ENCODE measurements at places on chromosomes 11 and 22. TPM values are rescaled to one million over a fixed set of nuclear protein-coding genes. Genes with fewer than 3 reads are reported as not detected.

Gene GRIK4
- total RNA-seq: not detected

Gene HIC2
- 4.2 TPM for total RNA-seq

Gene C11orf86
- total RNA-seq: not detected

DNA sequence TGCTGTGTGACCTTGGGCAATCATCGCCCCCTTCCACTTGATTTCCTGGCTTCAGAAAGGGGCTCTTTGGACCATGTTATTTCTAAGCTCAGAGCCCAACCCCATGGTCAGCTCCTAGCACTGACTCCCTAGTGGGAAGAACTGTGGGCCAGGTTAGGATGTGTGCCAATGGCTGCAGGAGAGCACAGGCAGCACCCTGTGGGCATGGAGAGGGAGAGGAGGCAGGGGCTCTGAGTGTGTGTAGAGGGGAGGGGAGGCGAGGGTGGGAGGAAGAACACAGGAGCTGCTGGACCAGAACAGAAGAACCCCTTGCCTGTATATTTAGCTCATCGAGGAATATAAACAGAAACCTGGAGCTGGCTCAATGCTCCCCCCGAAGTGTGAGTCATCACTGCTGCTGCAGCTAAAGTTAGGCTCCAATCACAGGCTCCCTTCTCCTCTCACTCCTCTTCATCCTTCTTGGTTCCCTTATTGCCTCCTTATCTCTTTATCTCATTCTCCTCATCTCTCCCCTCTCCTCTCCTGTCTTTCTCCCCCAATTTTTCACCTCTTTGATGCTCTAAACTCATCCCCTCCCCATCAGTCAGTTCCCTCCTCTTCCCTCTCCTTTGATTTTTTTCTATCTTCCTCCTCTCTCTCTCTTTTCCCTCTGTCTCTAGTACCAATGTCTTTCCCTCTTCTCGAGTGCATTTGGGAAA, 14.5 kb upstream of the RPS19BP1 start:
- DNase-seq: no peak

DNA sequence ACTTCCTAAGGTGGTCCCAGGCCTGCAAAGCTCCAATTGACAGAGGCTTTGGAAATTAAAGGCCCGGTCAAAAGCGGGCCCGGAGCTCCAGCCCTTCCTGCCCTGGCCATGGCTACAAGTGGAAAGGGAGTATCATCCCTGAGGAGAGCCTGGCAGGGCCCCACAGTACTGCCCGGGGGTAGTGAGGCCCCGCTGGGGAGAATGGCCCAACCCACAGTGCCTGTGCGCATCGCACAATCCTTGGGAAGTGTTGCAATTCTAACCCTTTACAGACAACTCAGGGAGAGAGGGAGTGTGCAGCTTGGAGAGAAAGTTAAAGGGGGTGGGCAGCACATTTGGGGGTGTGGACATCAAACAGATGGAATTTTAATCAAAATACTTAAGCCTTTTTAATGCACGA, 3.6 kb downstream of the CACNG2 start:
- DNase-seq: no peak

GRCh38 chr11:73555615-73556014, 42.3 kb downstream of the FAM168A start:
- DNase-seq: no peak

DNA sequence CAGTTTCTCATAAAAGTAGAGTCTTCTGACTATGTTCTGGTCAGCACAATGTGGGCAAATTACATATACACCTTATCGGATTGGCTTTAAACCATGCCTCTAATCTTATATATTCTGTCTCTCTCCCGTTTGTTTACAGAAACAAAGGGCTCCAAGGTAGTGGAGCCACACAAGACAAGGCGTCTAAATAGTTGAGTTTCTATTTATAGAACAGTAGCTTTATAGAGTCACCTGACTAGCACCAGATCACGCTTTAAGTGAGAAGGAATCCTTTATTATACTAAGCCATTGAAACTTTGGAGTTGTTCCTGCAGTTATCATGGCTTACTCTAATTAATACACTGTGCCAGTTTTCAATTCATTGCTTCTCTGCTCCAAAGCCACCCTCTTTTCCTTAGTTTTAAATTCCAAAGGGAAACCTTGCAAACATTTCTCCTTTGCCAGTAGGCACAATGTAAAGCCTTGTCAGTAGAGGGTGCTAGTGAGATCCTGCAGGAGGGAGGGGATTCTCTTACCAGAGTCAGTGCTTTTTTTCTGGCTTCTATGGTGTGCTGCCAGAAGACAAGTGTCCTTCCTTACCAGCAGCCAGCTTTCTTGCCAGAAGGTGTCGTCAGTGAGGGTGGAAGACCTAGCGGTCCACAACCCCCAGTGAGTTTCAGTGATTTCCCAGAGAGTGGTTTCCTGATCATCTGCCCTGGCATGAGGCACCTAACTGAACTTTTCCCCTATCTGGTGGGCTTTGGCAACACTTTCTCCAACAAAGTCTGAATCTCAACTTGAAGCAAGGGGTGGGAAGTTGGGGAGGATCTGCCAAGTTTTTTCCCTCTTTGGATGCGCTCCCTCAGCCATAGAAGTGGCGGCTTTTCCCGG, 71.7 kb downstream of the RAB38 start:
- peak; percentile 51 for DNase-seq

- no peak for DNase-seq
These were observed 86.8 kb upstream of the CHORDC1 start for GRCh38 chr11:90309693-90310092.

Data from activated CD4-positive, alpha-beta T cell treated with anti-CD3 and anti-CD28 coated beads for 36 hours (primary cell).